Neural crest cell (in vitro differentiated cells): ENCODE measurements at places on chromosomes 3 and 15. TPM values are rescaled to one million over a fixed set of nuclear protein-coding genes. Genes with fewer than 3 reads are reported as not detected.

- peaks cover 53% of the 10 kb centered on the region for H3K4me1 ChIP-seq
- no peak overlapping the region for H3K27ac ChIP-seq
These were observed 3.7 kb downstream of the ACVR2B start for GRCh38 chr3:38457111-38458003.

DNA sequence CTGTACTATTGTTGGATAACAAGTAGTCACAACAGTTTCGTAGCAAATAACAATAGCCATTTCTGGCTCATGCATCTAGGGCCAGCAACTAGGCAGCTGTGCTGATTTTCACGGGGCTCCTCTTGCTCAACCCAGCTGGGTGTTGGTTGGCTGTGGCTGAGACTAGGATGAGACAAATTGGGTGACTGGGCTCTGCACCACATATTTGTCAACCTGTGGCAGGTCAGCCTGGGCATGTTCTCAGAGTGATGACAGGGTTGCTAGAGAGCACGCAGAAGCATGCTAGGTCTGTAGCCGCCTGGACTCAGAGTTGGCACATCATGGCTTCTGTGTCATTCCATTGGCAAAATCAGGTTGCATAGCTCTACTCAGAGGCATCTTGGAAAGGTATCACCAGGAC is 175.9 kb downstream of the OTOL1 start:
- no peak overlapping the region for H3K4me3 ChIP-seq
- DNase-seq = no peak
- H3K36me3 ChIP-seq = peaks cover 6% of the 10 kb centered on the region
- no peak overlapping the region for H3K27ac ChIP-seq
- H3K4me1 ChIP-seq = no peaks in the 10 kb centered on the region
- no peaks in the 10 kb centered on the region for H3K27me3 ChIP-seq

GRCh38 chr3:178969004-178969700 is 102.5 kb downstream of the ZMAT3 start:
- DNase-seq = no peak
- H3K4me1 ChIP-seq = peaks cover 5% of the 10 kb centered on the region
- H3K4me3 ChIP-seq = no peak overlapping the region
- no peaks in the 10 kb centered on the region for H3K36me3 ChIP-seq
- H3K27ac ChIP-seq = no peak overlapping the region
- no peaks in the 10 kb centered on the region for H3K27me3 ChIP-seq

- H3K27ac ChIP-seq = no peak overlapping the region
- no peak overlapping the region for H3K4me3 ChIP-seq
- peaks cover 26% of the 10 kb centered on the region for H3K4me1 ChIP-seq
These were observed 8.3 kb downstream of the KIF23 start for GRCh38 chr15:69422336-69422895.

GRCh38 chr3:30286811-30287210 is 319.6 kb upstream of the TGFBR2 start:
- H3K4me3 ChIP-seq = no peak overlapping the region
- no peaks in the 10 kb centered on the region for H3K27me3 ChIP-seq
- peaks cover 25% of the 10 kb centered on the region for H3K4me1 ChIP-seq
- H3K27ac ChIP-seq = no peak overlapping the region
- H3K36me3 ChIP-seq = no peaks in the 10 kb centered on the region

- no peaks in the 10 kb centered on the region for H3K4me1 ChIP-seq
- H3K27ac ChIP-seq = no peak overlapping the region
- no peaks in the 10 kb centered on the region for H3K27me3 ChIP-seq
- H3K4me3 ChIP-seq = no peak overlapping the region
- DNase-seq = no peak
- no peaks in the 10 kb centered on the region for H3K36me3 ChIP-seq
These were observed 243.2 kb upstream of the VEPH1 start for GRCh38 chr3:157746391-157746790.

MDFIC2 gene
- not detected in 2 replicates for total RNA-seq

ALG1L2 gene
- total RNA-seq = 1.4 and 1.6 TPM in 2 replicates

GRCh38 chr15:101765772-101766456 is 37.4 kb upstream of the OR4F6 start:
- DNase-seq = no peak
- H3K4me1 ChIP-seq = no peaks in the 10 kb centered on the region
- no peaks in the 10 kb centered on the region for H3K36me3 ChIP-seq
- H3K27ac ChIP-seq = peak overlapping the region; percentile 45

- no peak for DNase-seq
- H3K4me1 ChIP-seq = no peaks in the 10 kb centered on the region
- H3K27me3 ChIP-seq = no peaks in the 10 kb centered on the region
- H3K4me3 ChIP-seq = no peak overlapping the region
These were observed 16.9 kb upstream of the LACTB start for GRCh38 chr15:63104727-63105126.

CALML4 gene
- 11.9 and 14.8 TPM in 2 replicates for total RNA-seq

GRCh38 chr3:42658091-42658770 is 4.7 kb downstream of the ZBTB47 start:
- H3K27ac ChIP-seq = peak overlapping the region; percentile 75
- H3K4me3 ChIP-seq = peak overlapping the region; percentile 68
- H3K36me3 ChIP-seq = no peaks in the 10 kb centered on the region
- peaks cover 2% of the 10 kb centered on the region for H3K4me1 ChIP-seq
- no peaks in the 10 kb centered on the region for H3K27me3 ChIP-seq
- no peak for DNase-seq

- H3K36me3 ChIP-seq = no peaks in the 10 kb centered on the region
- H3K27me3 ChIP-seq = peaks cover 8% of the 10 kb centered on the region
- peak overlapping the region; percentile 57 for H3K4me3 ChIP-seq
- peaks cover 30% of the 10 kb centered on the region for H3K4me1 ChIP-seq
- peak; percentile 50 for DNase-seq
These were observed 3.8 kb upstream of the ACAD9 start for GRCh38 chr3:128875556-128876120.

DNA sequence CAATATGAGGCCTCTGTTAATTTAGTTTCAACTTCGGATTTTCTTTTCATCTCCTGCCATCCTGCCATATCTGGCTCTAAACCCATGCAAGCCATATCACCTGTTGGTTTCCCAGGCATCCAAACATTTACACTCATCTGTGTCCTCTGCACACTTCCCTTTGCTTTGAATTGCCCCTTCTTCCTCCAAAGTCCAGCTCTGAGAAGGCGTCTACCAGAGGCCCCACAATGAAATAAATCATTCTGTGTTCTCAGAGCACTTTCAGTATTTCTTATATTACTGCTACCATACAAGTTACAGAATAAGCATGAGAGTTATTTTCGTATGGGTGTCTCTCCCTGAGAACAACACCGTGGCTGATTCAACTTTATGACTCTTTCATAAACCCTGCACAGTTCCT is 12.9 kb upstream of the ABHD17C start:
- H3K27me3 ChIP-seq = peaks cover 14% of the 10 kb centered on the region
- DNase-seq = no peak
- no peaks in the 10 kb centered on the region for H3K4me1 ChIP-seq
- no peak overlapping the region for H3K4me3 ChIP-seq

- H3K36me3 ChIP-seq = peaks cover 14% of the 10 kb centered on the region
- peaks cover 59% of the 10 kb centered on the region for H3K4me1 ChIP-seq
- H3K27ac ChIP-seq = peak overlapping the region; percentile 99
- H3K4me3 ChIP-seq = peak overlapping the region; percentile 96
- peaks cover 6% of the 10 kb centered on the region for H3K27me3 ChIP-seq
These were observed 1.4 kb downstream of the PFN2 start for GRCh38 chr3:149969110-149969939.

DNA sequence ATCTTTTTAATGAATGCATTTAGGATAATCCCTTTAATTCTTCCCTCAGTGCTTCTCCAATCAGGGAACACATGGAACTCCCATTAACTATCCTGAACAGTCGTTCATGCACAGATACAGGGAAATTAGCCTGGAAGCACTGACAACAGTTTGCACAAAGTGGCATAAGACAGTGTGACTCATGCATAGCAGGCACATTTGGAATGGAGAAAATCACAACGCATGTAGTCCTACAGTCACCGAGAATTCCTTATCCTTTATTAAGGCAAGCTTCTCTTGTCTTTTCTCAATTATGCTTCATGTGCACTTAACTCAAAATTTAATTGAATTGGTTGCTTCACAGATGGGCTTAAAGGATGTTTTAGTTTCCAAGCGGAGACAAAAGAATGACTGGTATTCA is 155.0 kb upstream of the CRBN start:
- no peak overlapping the region for H3K4me3 ChIP-seq
- H3K27ac ChIP-seq = no peak overlapping the region
- peaks cover 4% of the 10 kb centered on the region for H3K4me1 ChIP-seq
- H3K27me3 ChIP-seq = no peaks in the 10 kb centered on the region
- no peaks in the 10 kb centered on the region for H3K36me3 ChIP-seq
- no peak for DNase-seq

GRCh38 chr15:29143909-29144635 is 125.5 kb downstream of the NSMCE3 start:
- H3K36me3 ChIP-seq = peaks cover 3% of the 10 kb centered on the region
- peaks cover 8% of the 10 kb centered on the region for H3K27me3 ChIP-seq
- no peak overlapping the region for H3K27ac ChIP-seq
- no peak for DNase-seq

GRCh38 chr3:64739971-64740631 is 52.3 kb upstream of the ADAMTS9 start:
- H3K27ac ChIP-seq = no peak overlapping the region
- no peaks in the 10 kb centered on the region for H3K36me3 ChIP-seq
- no peak overlapping the region for H3K4me3 ChIP-seq
- DNase-seq = no peak
